Type B pancreatic cell (in vitro differentiated cells): ENCODE measurements at places on chromosomes 6 and 20. TPM values are rescaled to one million over a fixed set of nuclear protein-coding genes. Genes with fewer than 3 reads are reported as not detected.
A peak's percentile ranks its signal among the peaks of the same experiment; 100 is the strongest.

DNA sequence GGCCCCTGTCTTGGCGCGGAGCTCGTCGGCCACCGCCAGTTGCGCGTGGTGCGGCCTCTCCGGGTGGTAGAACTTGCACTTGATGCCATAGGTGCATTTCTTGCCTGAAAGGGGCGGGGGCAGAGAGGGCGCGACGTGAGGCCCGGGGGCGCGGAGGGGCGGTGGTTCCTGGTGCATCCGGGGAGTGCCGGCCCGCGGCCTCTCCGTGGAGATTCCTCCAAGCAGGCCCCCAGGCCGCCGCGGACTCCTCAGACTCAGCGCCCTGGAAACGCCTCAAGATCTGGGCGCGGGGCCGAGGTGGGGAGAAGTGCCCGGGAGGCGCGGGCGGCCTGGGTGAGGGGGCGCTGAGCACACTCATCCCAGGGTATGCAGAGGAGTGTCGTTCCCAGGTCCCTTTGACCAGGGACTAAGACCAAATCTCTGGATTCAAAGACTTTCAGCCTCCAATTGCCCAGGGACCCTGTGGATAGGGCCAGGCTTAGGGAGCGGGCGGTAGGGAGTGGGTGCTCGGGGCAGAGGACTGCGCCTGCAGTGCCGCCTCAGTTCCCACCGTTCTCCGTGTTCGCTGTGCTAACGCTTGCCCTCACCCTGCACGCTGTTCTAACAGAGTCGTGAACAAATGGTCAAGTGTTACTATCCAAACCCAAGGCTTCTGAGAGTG lies 33.3 kb downstream of the ZC3H12D start:
- DNase-seq: peak; percentile 80

DNA sequence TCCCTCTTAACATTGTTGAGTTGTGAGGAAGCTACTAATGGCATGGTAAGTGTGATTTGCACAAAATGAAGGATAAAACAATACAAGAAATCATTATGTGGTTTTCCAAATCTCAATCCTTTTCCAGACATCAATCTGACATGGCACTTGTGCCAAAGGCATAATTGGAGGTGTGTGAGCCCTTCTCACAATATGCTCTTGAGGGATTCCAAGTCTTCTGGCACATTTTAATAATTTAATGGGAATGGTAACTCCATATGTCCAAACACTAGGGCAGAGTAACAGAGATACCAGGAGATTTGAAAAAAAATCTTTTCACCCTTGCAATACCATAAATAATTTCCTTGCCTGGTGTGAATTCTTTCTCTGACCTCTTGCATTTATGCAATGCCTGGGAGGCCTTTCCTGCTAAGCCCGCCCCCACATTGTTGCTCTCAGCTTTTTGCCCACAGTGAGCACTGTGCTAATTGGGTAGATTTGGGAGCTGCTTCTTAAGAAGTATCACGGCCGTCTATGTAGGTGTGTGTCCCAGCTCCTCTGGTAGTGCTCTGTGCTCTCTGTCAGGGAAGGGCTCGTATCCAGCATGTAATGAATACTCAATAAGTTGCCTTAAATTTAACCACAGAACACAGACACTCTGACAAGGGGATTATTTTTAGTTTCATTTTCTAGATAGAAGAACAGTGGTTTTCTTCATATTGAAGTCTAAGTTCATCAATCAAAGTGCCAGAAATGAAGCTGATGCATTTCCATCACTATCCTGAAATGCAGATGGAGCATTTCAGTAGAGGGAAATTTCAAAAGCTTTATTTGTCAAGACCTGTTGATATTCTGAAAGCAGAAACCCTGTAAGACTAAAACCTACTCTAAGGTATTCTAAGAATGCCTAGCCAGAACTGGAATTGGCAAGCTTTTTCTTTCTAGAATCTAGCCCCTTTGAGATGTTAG lies 54.4 kb upstream of the CEP85L start:
- DNase-seq: no peak

DNA sequence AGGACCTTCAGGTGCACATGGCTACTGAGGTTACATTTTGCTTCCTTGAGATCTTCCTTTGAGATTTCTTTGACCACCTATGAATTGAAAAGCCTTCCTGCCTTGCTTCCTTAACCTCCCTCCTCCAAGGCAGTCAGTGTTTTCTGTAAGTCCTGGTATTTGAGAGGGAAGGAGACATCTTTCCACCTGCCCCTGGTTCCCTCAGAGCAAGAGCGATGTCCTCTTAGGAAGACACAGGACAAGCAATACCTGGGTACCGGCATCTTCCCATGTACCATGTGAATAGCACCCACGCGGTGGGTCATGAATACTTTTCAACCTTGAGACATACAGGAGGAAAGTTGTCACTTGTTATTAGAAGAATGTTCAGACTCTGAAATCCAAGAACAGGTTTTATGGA lies 37.1 kb downstream of the GINS1 start:
- DNase-seq: no peak

- DNase-seq: no peak
Measured at GRCh38 chr6:40819182-40819834, 219.7 kb downstream of the UNC5CL start.

DNA sequence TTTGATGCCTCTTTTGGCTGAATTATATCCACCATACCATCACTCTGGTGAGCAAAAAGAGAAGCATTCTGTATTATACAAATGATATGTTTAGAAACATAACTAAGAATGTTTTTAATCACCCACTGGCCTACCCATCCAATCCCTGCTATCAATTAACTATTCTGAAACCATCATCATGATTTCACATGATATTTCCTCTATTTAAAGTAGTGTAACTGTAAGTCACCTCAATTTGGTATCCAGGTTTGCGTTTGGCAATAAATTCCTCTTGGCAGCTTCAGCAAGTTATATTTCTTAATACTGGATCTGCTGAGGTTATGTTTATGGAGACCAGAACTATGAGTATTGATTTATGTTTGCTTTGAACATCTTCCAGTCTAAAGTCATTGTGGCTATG lies 332.1 kb downstream of the UTRN start:
- no peak for DNase-seq

- DNase-seq: no peak
Measured at GRCh38 chr6:84696166-84696565, 68.2 kb downstream of the TBX18 start.

DNA sequence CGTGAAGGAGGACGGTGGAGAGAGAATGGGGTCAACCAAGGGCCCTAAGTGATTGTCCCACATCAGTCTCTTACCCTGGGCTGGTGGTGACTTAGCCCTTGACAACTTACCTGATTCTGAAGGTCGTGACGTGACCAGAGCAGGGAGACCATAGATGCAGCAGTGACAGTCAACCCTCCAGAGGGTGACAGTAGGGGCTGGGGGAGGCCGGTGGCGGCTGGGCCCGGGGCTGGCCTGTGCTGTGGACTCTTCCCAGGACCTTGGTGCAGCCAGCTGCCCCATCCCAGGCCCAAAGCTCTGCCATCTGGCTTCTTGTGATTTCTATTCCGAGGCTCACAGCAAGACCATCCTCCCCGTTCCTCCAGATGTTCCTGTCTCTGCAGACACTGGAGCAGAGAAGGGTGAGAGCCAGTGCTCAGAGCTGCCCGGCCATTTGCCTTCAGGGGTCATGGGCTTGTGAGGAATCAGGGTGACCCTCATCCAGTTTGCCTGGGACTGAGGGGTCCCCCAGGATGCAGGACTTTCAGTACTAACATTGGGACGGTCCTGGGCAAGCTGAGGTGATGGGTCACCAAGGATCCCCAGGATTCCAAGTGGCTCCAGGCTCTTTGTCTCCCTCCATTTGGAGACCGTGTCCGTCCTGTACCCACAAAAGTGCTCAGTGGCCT lies 36.0 kb downstream of the SUMO4 start:
- no peak for DNase-seq

DNA sequence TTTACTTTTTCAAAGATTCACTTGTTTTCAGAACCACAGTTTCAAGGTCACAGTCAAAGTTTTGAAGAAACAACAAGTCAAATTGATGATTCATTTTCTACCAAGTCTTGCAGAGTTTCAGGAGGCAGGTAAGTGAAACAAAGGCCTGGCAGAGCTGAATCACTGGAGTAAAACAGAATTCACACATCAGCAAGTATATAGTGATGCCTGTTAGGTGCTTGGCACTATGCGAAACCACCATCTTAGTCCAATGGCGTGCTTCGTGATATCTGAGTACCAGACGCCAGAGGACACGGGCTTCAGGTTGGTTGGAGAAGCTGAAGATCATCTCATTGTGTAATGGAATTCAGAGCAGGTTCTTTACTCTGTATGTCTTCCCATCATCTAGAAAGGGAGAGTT lies 75.9 kb downstream of the RTN4IP1 start:
- no peak for DNase-seq

GRCh38 chr6:118708055-118708454 lies 56.7 kb upstream of the CEP85L start:
- no peak for DNase-seq

- DNase-seq: no peak
Measured at GRCh38 chr20:63700199-63701050, 4.0 kb downstream of the TNFRSF6B start.

DNA sequence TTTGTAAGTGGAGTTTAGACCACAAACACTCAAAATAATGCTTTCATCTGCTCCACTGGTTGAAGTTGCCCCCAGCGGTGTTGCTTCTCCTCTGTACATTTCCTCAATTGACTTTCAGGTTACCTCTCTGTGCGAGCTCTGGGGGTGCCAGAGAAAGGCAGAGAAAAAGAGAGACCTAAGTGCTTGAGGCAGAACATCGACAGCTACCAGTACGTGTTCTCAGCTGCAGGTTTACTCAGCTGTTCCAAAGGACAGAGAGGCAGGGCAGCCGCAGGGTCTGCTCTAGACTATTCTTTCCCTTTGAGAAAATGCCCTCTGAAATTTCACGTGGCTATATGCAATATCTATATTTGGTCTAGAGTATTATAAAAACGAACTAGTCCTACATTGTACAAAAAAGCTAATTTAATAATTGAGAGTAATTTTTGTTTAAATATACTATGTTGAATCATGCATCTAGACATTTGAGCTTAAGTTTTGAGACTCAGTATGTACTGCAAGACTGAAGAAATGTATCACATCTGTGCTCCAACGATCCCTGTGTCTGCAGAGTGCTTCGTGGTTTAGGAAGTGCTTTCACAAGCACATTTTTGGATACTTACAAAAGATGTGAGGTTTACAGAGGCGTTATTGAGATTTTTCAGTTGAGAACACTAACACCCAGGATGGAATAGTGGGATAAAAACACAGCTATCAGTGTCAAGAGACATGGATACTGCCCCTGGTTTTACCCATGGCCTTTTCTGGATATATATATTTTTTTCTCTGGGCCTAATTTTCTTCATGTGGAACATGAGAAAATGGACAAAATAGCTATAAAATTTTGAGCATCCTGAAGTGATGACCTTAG lies 453.6 kb upstream of the FLRT3 start:
- no peak for DNase-seq

- DNase-seq: no peak
Measured at GRCh38 chr6:3287976-3288707, 29.4 kb downstream of the PSMG4 start.

DNA sequence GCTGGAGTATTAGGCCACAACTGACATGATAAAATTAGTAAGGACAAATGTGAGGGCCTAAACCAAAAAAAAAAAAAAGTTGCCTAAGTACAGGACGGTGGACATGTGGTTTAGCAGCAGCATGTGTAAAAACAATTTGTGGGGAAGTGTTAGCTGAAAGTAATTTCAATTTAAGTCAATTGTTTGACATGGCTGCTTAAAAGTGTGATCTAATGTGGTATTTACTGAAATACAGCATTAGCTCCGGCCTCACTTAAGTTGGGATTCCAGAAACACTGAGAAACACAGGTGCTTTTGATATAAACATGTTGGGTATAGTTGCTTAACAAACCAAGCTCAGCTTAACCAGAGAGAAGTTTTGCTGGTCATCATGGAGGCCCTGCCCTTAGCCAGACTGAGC lies 119.7 kb downstream of the FYN start:
- DNase-seq: no peak

- no peak for DNase-seq
Measured at GRCh38 chr6:105484238-105485161, 81.6 kb upstream of the PREP start.

DNA sequence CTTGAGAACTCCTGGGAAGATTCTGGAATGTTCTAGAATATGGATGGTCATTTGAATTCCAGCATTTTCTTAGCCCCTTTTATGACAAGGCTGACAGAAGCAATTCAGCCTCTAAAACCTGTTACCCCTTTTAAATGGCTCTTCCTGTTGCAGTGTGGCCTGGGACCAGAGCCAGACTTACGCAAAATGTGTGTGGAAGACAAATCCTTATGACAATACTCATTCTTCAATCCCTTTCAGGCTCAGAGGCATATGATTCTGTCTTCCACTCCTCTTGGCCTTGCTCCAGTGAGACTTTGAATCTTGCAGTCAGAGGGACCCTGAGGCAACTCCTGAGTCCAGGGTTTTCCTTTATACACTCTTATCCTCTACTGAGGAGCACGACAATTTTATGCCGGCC lies 287.0 kb downstream of the CLIC5 start:
- DNase-seq: no peak

DNA sequence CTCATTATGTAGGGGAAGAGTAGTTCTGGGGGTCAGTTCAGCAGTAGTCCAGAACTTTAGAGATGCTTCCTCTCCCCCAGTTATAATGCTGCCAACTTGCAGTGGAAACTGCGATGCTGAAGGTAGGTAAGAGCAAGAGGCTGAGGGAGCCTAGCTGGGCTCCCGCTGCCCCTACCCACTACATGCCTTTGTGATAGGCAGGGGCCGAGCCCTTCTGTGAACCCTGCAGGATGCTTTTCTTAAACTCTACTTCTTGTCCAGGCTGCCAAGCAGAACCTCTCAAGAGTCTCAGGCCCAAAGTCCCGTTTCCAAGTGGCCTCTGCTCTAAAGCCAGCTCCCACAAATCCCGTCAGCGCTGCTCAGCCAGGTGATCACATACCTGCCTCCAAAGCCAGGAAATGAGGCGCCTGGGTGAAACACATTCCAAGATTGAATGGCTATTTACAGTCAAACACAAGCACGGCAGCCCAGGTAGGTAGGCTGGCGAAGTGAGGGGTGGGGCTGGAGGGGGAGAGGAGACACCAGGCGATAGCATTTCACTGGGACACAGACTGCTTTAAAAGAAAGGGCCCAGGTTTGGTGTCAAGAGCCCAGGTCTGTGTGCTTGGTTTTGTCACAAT lies 150.7 kb downstream of the CD24 start:
- DNase-seq: no peak

GRCh38 chr20:43988451-43988850 lies 73.8 kb downstream of the TOX2 start:
- no peak for DNase-seq

DNA sequence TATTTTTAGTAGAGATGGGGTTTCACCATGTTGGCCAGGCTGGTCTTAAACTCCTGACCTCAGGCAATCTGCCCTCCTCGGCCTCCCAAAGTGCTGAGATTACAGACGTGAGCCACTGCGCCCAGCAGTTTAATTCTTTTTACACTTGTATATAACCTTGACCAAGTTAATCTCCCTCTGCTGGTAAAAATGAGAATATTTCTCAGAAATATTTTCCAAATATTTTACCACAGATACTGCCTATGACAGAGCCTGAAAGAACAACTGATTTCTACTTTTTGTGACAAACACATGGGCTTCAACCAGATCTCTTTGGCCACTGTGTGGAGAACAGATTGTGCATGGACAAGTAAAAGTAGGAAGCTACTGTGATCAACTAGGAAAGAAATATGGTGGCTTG lies 21.2 kb upstream of the NHSL1 start:
- no peak for DNase-seq

MOCS1 gene
- 5.7 and 15.6 TPM in 2 replicates for total RNA-seq

SRSF6 gene
- total RNA-seq: 203 and 280 TPM in 2 replicates

DAAM2 gene
- total RNA-seq: 4.4 and 22.6 TPM in 2 replicates

SYCP2L gene
- total RNA-seq: 4.9 and 6.9 TPM in 2 replicates

HLA-DMB gene
- 0.43 and 0.80 TPM in 2 replicates for total RNA-seq

CTCFL gene
- total RNA-seq: 0.07 TPM in 2 replicates

TBX18 gene
- 8.2 and 9.4 TPM in 2 replicates for total RNA-seq

KCNQ5 gene
- total RNA-seq: 1.1 and 1.7 TPM in 2 replicates
